ENCODE measurements at places on chromosomes 1 and 21. TPM values are rescaled to one million over a fixed set of nuclear protein-coding genes. Genes with fewer than 3 reads are reported as not detected.

OR2T35 gene
- not detected for total RNA-seq

FCGR2B gene
- 30.9 TPM for total RNA-seq

KIF17 gene
- total RNA-seq, result 1.3 TPM

- no peak overlapping the region for H3K4me3 ChIP-seq
- no peaks in the 10 kb centered on the region for H3K4me1 ChIP-seq
- H3K27ac ChIP-seq, result no peak overlapping the region
- no peaks in the 10 kb centered on the region for H3K36me3 ChIP-seq
- no peak for DNase-seq
- no peaks in the 10 kb centered on the region for H3K27me3 ChIP-seq
Observed at GRCh38 chr1:58908561-58909560, 125.0 kb upstream of the JUN start.

DNA sequence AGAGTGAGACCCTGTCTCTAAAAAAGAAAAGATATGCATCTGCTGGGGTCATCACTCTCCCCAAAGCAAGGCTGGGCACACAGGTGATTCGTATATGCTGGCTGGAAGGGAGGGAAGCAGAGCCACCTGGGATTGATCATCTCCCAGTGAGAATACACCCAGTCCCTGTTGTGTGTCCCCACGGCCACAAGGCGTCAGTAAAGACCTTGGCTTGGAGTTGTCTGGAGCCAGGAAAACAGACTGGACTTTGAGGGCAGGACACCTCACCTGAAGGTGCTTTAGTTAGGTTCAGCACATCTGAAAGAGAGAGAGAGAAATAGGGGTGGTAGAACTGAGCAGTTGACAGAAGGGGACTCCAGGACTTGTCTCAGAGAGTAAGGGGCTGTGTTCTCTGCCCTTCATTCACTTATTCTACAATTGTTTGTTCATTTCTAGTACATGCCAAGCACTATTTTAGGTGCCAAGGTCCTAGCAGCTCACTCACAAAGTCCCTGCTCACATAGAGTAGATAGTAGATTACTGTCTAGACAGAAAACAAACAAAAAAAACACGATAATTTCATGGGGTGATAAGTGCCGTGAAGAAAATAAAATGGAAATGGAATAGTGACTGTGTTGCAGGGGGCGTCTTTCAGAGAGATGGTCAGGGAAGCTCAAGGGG, 13.5 kb downstream of the CITED4 start:
- no peaks in the 10 kb centered on the region for H3K4me1 ChIP-seq
- no peaks in the 10 kb centered on the region for H3K27me3 ChIP-seq
- H3K36me3 ChIP-seq, result no peaks in the 10 kb centered on the region

GRCh38 chr1:178489399-178489798, 7.4 kb downstream of the CLEC20A start:
- no peak overlapping the region for H3K27ac ChIP-seq
- H3K36me3 ChIP-seq, result no peaks in the 10 kb centered on the region

GRCh38 chr1:27567146-27567526, 36.8 kb downstream of the AHDC1 start:
- H3K27me3 ChIP-seq, result no peaks in the 10 kb centered on the region
- peaks cover 61% of the 10 kb centered on the region for H3K4me1 ChIP-seq
- H3K36me3 ChIP-seq, result no peaks in the 10 kb centered on the region
- DNase-seq, result no peak
- H3K4me3 ChIP-seq, result no peak overlapping the region
- H3K27ac ChIP-seq, result no peak overlapping the region

DNA sequence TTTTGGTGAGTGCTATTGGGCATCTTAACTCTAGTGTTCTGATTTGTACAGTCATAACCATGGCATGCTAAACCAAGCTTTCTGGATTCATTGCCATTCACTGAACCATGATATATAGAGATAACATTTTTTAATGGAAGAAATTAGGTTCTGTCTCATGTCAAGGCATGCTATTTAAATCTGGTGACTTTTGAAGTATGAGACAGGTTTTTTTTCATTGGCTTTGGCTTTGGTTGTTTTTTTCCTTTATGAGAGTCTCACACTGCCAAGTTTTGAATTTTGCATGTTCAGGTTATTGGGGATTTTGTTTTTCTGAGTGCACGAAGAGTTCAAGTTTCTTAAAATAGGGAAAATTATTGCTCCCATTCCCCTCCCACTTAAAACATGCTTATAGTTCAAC, 141.3 kb upstream of the ADAMTS5 start:
- no peaks in the 10 kb centered on the region for H3K36me3 ChIP-seq
- no peak overlapping the region for H3K27ac ChIP-seq
- no peak for DNase-seq
- no peaks in the 10 kb centered on the region for H3K4me1 ChIP-seq
- no peak overlapping the region for H3K4me3 ChIP-seq
- no peaks in the 10 kb centered on the region for H3K27me3 ChIP-seq

DNA sequence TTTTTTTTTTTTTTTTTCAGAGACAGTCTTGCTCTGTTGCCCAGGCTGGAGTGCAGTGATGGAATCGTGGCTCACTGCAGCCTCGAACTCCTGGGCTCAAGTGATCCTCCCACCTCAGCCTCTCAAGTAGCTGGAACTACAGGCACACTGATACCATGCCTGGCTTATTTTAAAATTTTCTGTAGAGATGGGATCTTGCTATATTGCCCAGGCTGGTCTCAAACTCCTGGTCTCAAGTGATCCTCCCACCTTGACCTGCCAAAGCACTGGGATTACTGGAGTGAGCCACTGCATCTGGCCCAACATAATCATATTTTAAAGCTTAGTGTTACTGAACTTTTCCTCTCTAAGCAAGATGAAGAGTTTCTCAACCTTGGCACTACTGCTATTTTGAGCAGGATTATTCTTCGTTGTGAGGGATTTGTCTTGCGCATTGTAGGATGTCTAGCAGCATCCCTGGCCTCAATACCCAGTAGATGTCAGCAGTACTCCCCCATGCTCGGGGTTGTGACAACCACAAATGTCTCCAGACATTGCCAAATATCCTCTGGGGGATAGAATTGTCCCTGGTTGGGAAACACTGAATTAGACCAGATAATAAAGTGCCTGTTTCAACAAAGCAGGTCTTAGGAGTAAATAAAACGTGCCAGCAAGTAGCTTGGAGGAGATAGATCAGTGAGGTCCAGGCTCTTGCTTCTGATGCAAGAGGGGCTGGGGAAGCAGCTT, 15.1 kb upstream of the THRAP3 start:
- no peaks in the 10 kb centered on the region for H3K27me3 ChIP-seq
- no peak for DNase-seq
- H3K4me3 ChIP-seq, result no peak overlapping the region
- H3K4me1 ChIP-seq, result no peaks in the 10 kb centered on the region

DNA sequence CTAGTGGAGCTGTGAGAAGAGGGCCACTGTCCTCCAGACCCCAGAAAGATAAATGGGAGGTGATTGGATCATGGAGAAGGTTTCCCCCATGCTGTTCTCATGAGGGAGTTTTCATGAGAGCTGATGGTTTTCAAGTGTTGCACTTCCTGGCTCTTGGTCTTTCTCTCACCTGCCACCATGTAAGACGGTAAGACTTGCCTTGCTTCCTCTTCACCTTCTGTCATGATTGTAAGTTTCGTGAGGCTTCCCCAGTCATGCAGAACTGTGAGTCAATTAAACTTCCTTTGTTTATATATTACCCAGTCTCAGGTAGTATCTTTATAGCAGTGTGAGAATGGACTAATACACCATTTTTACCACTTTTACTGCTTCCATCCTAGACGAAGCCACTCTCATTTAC, 27.6 kb downstream of the GPR88 start:
- H3K27ac ChIP-seq, result no peak overlapping the region
- no peaks in the 10 kb centered on the region for H3K36me3 ChIP-seq
- no peaks in the 10 kb centered on the region for H3K4me1 ChIP-seq
- no peak overlapping the region for H3K4me3 ChIP-seq
